ENCODE measurements at places on chromosomes 7 and 10. TPM values are rescaled to one million over a fixed set of nuclear protein-coding genes. Genes with fewer than 3 reads are reported as not detected.

The POU6F2 gene
- under 0.01 TPM for polyA plus RNA-seq

The ADARB2 gene
- not detected for polyA plus RNA-seq

The ACTL6B gene
- polyA plus RNA-seq: 0.67 TPM

DNA sequence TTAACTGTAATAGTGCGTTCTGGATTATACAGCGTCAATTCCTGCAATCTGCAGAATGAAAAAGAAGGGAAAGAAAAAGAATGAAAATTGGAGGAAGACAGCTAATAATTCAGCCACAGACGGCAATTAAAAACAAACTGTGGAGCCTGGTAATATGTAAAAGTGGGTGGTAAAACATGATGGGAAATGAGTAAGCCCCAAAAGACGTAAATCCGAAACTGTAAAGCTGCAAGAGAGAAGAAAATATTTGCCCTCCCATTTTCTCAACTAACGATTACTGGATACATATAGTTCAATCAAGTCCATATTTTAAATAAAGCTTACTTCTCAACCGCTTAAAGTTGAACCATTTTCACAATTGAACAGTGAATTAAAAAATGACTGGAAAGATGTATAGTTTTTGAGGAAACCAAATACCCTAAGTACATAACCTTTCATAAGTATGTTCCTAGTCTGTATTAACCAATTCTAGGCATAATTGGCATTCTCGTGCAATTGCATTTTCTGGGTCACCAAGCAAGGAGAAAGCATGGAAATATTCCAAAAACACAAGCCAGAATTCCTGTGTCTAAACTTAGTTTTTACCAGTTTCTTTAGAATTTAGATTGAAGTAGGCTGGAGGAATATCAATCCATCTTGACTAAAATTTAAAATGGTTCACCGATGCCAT is 44.8 kb downstream of the MALSU1 start:
- H3K4me3 ChIP-seq: no peak overlapping the region
- peaks cover 78% of the 10 kb centered on the region for H3K36me3 ChIP-seq
- no peaks in the 10 kb centered on the region for H3K27me3 ChIP-seq
- H3K4me1 ChIP-seq: peaks cover 17% of the 10 kb centered on the region

DNA sequence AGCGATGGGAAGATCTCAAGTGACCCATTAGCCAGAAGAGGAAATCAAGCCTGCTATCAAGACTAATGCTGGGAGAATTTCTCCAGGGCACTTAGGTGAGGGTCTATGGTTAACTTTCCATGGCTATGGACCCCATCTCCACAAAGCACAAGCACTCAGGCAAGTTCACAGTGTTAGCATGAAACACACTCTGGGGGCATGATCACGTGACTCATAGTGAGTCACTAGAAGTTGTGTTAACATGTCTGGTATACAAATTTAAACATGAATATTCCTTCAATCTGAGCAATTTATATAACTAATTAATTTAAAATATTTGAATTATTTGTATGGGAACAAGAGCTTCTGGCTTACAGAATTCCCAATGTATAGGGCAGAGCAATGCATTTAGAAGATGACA is 131.8 kb downstream of the FAM204A start:
- H3K4me1 ChIP-seq: no peaks in the 10 kb centered on the region
- no peak overlapping the region for H3K4me3 ChIP-seq
- no peak for DNase-seq

GRCh38 chr10:90743291-90743690 is 114.5 kb downstream of the HTR7 start:
- H3K27ac ChIP-seq: no peak overlapping the region
- H3K4me1 ChIP-seq: no peaks in the 10 kb centered on the region
- H3K36me3 ChIP-seq: no peaks in the 10 kb centered on the region
- H3K27me3 ChIP-seq: peaks cover 16% of the 10 kb centered on the region
- DNase-seq: no peak
- H3K4me3 ChIP-seq: no peak overlapping the region

- H3K27ac ChIP-seq: no peak overlapping the region
- DNase-seq: no peak
- H3K36me3 ChIP-seq: no peaks in the 10 kb centered on the region
- peaks cover 6% of the 10 kb centered on the region for H3K27me3 ChIP-seq
- no peaks in the 10 kb centered on the region for H3K4me1 ChIP-seq
Observed at GRCh38 chr7:44195889-44196288, 4.9 kb upstream of the YKT6 start.

GRCh38 chr7:35450456-35451214 is 196.7 kb upstream of the TBX20 start:
- no peaks in the 10 kb centered on the region for H3K27me3 ChIP-seq
- no peak overlapping the region for H3K27ac ChIP-seq
- DNase-seq: no peak
- no peaks in the 10 kb centered on the region for H3K36me3 ChIP-seq
- peaks cover 2% of the 10 kb centered on the region for H3K4me1 ChIP-seq

- peaks cover 17% of the 10 kb centered on the region for H3K36me3 ChIP-seq
- H3K4me3 ChIP-seq: no peak overlapping the region
- no peaks in the 10 kb centered on the region for H3K4me1 ChIP-seq
Observed at GRCh38 chr10:69145864-69146263, 21.9 kb downstream of the VPS26A start.

GRCh38 chr10:52436664-52437063 is 122.6 kb downstream of the DKK1 start:
- no peak overlapping the region for H3K4me3 ChIP-seq
- DNase-seq: no peak
- no peaks in the 10 kb centered on the region for H3K36me3 ChIP-seq
- H3K4me1 ChIP-seq: no peaks in the 10 kb centered on the region
- no peak overlapping the region for H3K27ac ChIP-seq
